ENCODE measurements at places on chromosomes 13 and 19.

GRCh38 chr19:18967358-18968146 is 26.5 kb upstream of the HOMER3 start:
- no peak for DNase-seq

DNA sequence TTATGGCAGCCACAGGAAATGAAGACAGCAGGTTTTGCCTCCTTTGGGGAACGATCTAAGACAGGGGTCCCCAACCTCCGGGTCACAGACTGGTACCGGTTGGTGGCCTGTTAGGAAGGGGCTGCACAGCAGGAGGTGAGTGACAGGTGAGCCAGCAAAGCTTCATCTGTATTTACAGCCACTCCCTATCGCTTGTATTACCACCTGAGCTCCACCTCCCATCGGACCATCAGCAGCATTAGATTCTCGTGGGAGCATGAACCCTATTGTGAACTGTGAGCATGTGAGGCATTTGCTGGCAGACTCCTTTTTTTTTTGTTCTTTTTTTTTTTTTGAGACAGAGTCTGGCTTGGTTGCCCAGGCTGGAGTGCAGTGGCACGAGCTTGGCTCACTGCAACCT is 22.2 kb downstream of the F2RL3 start:
- DNase-seq: no peak

GRCh38 chr13:100589178-100589725 is 663 bp upstream of the GGACT start:
- no peak for DNase-seq

GRCh38 chr19:4868286-4868834 is 893 bp upstream of the PLIN3 start:
- DNase-seq: no peak

- peak; percentile 16 for DNase-seq
Measured at GRCh38 chr19:33391631-33392249, 18.2 kb downstream of the CEBPG start.

GRCh38 chr13:109297628-109298027 is 488.8 kb downstream of the IRS2 start:
- no peak for DNase-seq

DNA sequence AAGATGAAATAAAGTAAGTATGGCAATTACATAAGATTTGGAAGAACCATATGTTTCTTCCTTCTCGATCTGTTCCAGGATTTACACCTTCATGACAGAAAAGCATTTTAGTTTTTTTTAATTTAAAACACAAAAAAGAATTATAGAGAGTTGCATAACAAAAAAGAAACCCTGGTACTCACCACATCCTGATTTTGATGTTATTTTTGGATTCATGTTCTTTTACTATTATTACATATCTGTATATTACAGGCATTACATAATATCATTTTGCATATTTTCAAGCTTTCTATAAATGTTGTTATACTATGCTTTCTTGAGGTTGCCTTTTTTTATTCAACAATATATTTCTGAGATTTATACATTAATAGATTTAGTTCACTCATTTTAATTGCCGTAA is 6.7 kb upstream of the KATNAL1 start:
- no peak for DNase-seq
